ENCODE measurements at places on chromosomes 2 and 18. TPM values are rescaled to one million over a fixed set of nuclear protein-coding genes. Genes with fewer than 3 reads are reported as not detected.

GRCh38 chr2:47720559-47720958, 62.4 kb upstream of the MSH6 start:
- no peak for DNase-seq

The BMP10 gene
- not detected for total RNA-seq

DNA sequence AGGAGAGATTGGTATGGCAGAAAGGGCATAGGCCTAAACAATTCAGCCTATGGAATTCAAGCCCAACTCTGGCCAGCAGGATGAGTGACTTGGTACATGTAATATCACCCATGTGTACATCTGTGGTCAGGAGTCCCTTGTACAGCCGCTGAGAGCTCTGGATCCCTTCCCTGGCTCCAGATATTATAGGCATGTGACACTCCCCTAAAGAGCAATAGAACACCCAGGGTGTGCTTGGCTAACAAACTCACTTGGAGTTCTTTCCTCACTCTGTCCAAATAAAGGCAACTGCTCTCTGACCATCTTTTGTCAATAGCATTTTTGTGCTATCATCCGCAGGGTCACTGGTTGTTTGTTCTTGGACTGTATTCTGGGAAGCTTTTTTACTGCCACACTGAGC, 197.4 kb upstream of the NCKAP5 start:
- peak; percentile 65 for DNase-seq

DNA sequence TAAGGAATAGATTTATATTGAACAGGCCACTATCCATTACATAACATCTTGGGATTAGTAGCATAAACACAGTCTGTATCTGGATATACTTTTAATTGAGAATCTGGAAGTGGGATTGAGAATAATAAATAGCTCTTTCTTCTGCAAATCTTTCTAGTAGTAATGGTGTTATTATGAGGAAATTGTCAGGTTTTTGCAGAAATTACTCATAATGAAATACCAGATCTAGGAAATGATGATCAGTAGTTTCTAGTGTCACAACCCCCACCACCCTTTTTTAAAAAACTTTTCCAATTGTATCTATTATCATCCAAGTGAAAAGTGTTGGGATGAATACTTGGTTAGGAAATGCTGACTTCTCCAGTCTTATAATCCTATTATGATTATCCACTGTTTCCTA, 18.7 kb downstream of the NBEAL1 start:
- DNase-seq: no peak

- no peak for DNase-seq
Observed at GRCh38 chr2:55926974-55927373, 3.4 kb upstream of the EFEMP1 start.

The ADAM17 gene
- 49.1 TPM for total RNA-seq

DNA sequence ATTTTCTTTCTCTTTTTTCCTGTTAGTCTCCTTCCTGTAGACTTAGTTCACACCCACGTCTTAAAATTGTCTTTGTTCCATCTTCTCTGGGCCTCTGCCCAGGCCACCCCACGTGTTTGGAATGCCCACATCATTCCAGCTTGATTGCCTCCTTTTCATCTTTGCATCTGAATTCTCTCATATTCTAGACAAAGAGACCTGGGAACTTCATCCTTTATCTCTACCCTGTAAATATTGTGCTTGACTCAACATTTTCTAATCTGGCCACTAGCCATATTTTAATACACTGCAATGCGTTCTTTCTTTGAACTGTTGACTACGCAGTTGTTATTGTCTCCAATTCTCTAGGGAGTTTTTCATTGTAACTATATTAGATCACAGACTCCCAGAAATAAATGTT, 187.5 kb upstream of the NRXN1 start:
- DNase-seq: no peak

GRCh38 chr2:60830991-60831390, 50.4 kb upstream of the REL start:
- DNase-seq: no peak

The FOXI3 gene
- not detected for total RNA-seq

GRCh38 chr2:160252278-160252887, 52.3 kb upstream of the ITGB6 start:
- DNase-seq: no peak

The GCG gene
- not detected for total RNA-seq

GRCh38 chr2:53583583-53583982, 184.0 kb upstream of the CHAC2 start:
- DNase-seq: no peak

The BARD1 gene
- 20.5 TPM for total RNA-seq

The SERPINB3 gene
- total RNA-seq: not detected

The TMEM200C gene
- 0.94 TPM for total RNA-seq

The MC2R gene
- not detected for total RNA-seq

DNA sequence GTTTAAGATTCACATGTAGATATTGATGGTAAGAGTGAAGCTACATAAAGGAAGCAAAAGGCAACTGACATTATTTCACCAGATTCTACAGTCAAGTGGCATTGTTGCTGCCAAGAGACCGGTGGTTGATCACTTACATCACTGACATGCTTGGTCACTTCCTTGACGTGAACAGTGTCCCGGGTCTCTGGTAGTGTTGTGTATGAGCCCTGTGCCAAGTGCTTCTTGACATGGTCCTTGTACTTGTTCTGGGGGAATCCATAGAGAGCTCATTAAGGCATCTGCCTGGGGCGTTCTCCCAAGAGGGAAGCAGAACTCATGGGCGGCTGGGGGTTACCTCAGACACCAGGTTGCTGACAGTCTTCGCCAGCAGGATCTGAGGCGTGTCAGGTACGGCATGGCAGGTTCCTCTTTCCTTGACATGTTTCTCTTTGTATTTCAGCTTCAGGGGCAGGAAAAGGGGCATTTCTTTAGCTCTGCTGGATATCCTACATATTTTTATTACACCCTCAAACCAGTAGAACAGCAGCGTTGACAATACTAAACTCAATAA, 116.2 kb downstream of the RIF1 start:
- no peak for DNase-seq

GRCh38 chr2:149720615-149721014, 133.0 kb upstream of the MMADHC start:
- no peak for DNase-seq

GRCh38 chr2:134258684-134259388, 5.0 kb downstream of the MGAT5 start:
- DNase-seq: no peak

DNA sequence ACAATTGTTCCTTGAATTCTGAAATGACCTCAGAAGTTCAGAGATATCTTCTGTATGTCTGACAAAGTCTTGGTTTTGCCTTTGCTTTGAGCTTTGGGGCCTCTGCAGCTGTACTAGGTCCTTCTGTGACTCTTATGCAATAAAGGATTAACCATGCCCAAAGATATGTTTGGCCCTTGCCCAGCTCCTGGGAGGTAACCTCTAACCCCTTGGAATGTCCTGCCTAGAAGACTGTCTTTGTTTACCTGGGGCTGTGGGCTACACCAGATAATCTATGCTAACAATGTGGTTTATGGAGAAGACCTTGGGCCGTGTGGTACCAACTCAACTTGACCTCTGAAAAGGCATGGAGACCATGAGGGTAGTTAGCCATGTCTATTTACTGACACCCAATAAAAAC, 140.9 kb upstream of the CAPN13 start:
- no peak for DNase-seq

- no peak for DNase-seq
Observed at GRCh38 chr2:60070196-60070595, 483.3 kb downstream of the BCL11A start.

GRCh38 chr2:8255448-8255800, 426.4 kb upstream of the ID2 start:
- DNase-seq: no peak

DNA sequence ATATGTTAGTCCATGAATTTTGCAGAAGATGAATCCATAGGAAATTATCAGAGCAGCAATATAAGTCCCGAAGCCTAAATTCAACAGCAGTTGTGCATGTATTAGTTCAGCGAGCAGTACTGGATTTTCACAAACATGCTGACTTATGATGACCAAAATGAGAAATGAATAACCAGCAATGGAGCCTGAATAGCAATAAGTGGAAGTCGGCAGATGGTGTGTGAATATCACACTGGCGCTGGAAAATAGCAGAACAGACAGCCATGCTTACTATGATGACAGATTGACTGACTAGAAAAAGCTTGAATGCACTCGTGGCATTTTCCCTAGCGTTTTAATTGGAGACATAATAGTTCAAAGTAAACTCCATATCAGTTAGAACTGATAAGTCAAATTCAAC, 1114.5 kb downstream of the DSC3 start:
- no peak for DNase-seq

DNA sequence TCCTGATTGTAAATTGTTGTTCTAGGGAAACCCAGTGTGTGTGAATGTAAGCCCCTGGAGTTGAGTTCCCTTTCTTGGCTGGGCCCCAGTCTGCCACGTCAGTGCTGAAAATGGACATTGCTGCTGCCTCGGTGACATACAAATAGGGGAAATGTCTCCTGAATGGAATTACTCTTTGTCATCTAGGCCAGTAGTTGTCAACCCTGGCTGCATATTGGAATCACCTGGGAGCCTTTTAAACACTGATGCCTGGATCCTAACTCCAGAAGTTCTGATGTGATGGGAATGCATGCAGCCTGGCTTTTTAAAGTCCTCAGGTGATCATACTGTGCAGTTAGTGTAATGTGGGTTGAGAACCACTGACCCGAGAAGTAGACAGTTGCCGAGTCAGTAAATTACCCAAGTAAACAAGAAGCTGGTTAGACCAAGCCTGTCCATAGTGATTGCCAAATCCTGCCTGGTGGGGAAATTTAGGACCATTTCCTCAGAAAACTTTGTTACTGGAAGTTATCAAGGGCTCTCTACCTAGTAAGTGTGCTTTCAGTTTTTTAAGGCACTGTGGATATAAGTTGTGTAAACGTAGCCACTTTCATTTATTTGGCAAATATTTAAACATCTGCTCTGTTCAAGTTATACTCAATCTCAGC, 27.6 kb upstream of the IL1R1 start:
- DNase-seq: no peak

DNA sequence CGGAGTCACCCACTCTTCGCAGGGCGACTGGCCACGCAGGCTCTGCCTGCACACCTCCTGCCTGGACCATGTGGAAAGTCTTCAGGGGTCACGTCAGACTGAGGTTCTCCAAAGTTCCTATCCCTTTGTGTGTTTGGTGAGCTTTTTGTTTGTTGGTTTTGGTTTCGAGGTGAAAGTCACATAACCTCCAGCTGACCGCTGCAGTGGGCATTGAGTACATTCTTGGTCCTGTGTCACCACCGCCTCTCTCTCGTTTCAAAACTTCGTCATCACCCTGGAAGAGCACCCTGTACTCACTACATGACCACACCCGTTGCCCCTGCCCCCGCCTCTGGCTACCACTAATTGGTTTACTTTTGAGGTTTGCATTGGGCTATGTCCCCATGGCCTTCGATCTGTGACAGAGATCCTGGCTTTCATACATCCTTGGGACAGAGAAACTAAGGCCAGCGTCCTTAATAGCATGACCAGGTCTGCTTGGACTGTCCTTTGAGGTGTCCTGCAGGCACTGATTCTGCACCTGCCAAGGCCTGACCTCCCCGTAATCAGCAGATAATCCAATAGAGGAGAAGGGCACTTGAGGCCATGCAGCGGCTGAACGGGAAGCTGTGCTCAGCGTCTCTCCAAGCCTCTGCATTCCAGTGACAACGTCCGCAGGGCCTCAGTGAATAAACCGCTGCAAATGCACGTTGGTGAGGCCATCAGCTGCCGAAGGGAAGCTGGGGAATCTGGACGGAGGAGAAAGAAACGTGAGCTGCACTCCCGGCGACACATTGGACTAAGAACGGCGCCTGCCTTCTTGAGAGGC, 46.8 kb downstream of the SH3BP4 start:
- no peak for DNase-seq

DNA sequence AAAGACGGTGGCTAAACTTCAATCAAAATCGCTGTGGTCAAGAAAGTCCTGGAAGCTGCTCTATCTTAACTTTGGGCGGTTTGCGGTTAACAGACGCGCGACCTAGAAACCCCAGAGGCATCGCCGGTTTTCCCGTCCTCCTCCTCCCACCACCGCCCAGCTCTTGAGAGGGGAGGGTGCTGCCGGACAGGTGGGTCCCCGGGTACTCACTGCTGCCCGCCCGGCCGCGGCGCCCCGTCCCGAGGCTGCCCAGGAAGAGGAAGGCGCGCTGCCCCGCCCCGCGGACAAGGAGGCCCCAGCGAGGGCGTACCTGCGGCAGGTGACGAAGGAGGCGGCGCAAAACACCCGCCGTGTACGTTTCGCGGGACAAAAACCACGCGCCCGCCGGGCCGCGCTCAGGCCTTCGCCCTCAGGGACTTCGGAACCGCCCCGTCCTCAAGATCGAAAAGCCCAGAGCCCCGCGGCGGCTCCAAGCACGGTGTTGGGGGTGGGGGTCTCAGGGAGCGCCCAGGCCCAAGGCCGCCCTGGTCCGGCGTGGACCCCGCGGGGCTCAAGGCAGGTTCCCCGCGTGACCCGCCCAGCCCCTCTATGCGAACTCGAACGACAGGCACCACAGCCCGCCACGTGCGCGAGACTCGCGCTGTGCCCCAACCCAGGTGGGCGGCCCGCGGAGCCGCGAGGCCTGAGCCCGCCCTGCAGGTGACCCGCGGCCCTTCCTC, at the start of gene SH3YL1:
Gene SH3YL1, minus strand, starts transcription at position 259 of the 719 bp plus-strand sequence. Its CDS starts 48 bp downstream, at position 211.
- DNase-seq: peak; percentile 69

DNA sequence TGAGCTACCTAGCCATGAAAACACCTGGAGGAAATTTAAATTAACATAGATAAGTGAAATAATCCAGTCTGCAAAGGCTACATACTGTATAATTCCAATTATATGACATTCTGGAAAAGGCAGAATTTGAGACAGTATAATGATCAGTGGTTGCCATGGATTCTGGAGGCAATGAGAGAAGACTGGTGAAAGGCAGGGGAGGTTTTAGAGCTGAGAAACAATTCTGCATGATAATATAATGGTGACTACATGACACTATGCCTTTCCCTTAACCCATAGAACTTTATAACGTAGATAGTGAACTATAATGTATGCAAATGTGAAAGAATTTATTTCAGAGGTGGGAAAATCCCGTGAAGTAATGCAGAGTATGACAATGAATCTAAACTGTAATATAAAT, 749.3 kb downstream of the TRIB2 start:
- DNase-seq: no peak

DNA sequence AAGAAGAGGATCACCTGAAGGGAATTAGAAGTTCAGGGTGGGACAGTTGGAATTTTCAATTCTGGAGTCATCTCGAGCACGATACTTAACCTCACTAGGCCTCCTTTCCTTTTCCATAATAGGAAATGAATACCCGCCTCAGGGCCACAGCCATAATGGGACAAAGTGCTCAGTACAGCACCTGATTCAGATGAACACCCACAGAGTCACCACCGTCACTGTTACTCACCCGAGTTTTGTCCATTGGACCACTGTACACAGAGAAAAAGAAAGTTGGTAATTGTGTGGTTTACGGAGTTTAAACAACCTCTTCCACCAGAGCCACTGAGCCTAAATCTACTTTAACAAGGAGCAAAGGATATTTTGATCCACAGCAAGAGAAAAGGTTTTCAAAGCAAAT, 122.0 kb upstream of the NDUFV2 start:
- DNase-seq: no peak

GRCh38 chr2:39772812-39773152, 6.3 kb downstream of the THUMPD2 start:
- DNase-seq: no peak

DNA sequence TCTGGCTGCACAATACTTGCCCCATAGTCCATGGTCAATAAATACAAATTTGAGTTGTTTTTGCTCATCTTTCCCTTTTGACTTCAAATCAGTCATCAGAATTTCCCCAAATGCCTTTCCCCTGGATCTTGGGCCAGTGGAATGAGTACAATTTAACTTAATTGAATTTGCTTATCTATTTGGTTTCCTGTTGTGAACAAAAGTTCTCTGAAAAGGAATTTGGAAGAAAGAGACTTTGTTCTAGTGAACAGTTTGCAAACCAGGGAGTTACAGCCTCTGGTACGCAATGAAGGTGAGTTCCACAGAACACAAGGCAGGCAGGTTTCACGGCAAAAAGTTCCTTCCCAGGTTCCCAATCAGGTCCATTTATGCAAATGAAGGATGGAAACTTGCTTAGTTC, 1.2 kb upstream of the UGT1A1 start:
- no peak for DNase-seq

The CWC22 gene
- 23.6 TPM for total RNA-seq
